Activated naive CD8-positive, alpha-beta T cell treated with anti-CD3 and anti-CD28 coated beads for 36 hours (primary cell): ENCODE measurements at places on chromosomes 7 and 10. TPM values are rescaled to one million over a fixed set of nuclear protein-coding genes. Genes with fewer than 3 reads are reported as not detected.

APBB1IP gene
- 68.0 TPM for total RNA-seq

GSAP gene
- 1.7 TPM for total RNA-seq

GHRHR gene
- total RNA-seq, result not detected

CADPS2 gene
- not detected for total RNA-seq

AKR1B15 gene
- total RNA-seq, result not detected

MOGAT3 gene
- total RNA-seq, result not detected

TPST1 gene
- total RNA-seq, result 3.0 TPM

- no peak overlapping the region for H3K4me3 ChIP-seq
- H3K27ac ChIP-seq, result no peak overlapping the region
- H3K4me1 ChIP-seq, result no peaks in the 10 kb centered on the region
- H3K36me3 ChIP-seq, result no peaks in the 10 kb centered on the region
- no peak for DNase-seq
Observed at GRCh38 chr7:143978585-143978984, 21.5 kb upstream of the OR6B1 start.

DNA sequence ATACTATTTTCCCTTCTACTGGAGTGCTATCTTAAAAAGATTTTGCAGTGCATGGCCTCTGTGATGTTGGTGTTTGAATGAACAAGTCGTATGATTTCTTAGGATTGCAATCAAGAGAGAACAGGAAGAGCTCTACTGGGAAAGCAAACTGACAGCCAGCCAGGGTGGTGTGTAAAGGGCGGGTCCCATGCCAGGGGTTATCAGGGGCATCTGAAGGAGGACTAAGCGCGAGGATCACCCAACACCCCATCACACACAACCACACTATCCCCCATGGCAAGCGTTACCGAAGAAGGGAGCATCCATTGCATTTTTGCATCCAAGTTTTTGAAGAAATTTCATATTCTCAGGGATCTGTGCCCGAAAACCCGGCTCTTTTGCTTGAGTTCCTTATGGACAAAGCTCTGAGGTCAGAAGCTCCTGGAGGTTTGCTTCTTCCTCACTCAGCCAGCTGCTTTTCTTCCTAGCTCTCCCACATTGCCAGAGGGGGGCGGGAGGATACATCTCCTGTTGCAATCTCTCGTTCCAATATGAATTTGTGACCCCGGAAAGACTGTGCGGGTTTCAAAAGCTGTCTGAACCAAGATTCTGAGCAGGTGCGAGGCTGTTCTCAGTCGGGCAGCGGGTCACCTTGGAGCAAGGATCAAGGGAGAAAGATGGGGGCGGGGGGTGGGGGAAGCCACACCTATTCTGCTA, 5.2 kb downstream of the NEUROD6 start:
- no peaks in the 10 kb centered on the region for H3K4me1 ChIP-seq
- H3K4me3 ChIP-seq, result no peak overlapping the region
- no peak overlapping the region for H3K27ac ChIP-seq
- peaks cover 35% of the 10 kb centered on the region for H3K27me3 ChIP-seq
- DNase-seq, result no peak
- no peaks in the 10 kb centered on the region for H3K36me3 ChIP-seq

DNA sequence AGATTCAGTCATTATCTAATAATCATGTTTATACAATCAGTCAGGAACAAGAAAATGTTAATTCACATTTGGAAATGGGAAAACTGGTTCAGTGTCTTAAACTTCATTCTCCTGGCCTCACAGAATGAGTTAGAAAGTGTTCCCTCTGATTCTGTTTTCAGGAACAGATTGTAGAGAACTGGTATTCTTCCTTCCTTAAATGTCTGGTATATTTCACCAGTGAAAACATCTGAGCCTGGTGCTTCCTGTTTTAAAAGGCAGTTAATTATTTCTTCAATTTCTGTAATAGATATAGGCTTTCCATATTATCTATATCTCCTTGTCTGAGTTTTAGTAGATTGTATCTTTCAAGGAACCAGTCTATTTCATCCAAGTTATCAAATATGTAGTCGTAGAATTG, 97.1 kb upstream of the TMEM168 start:
- H3K27me3 ChIP-seq, result no peaks in the 10 kb centered on the region
- H3K4me3 ChIP-seq, result no peak overlapping the region
- DNase-seq, result no peak
- peaks cover 9% of the 10 kb centered on the region for H3K4me1 ChIP-seq
- H3K36me3 ChIP-seq, result peaks cover 25% of the 10 kb centered on the region
- H3K27ac ChIP-seq, result no peak overlapping the region

DNA sequence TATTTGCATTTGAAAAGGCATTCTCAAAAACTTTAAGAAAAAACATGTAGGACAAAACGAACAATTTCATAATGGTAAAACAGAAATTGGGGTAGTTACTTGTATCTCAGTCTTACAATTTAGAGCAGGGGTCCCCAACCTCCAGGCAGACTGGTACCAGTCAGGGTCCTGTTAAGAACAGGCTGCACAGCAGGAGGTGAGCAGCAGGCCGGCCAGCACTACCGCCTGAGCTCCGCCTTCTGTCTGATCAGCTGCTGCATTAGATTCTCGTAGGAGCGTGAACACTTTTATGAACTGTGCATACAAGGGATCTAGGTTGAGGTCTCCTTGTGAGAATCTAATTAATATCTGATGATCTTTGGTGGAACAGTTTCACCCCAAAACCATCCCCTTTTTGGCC, 77.3 kb downstream of the SEMA3A start:
- peaks cover 4% of the 10 kb centered on the region for H3K4me1 ChIP-seq
- no peaks in the 10 kb centered on the region for H3K27me3 ChIP-seq
- no peaks in the 10 kb centered on the region for H3K36me3 ChIP-seq
- no peak overlapping the region for H3K27ac ChIP-seq
- DNase-seq, result no peak

DNA sequence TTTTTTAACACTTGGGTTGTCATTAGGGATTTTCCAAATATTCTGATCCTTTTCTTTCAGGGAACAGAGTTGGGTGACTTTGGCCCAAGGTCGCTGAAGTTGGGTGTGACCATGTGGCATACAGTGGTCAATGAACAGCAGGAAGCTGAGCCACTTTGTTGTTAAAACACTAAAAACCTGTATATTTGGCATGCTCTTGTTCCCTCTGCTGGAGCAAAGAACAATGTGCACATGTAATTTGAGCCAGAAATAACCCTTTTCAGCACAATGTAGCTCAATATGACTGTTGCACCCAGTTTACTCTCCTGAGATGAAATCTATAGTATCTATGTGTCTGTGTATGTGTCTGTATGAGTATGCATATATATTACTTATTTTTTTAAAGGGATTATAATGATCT, 74.9 kb downstream of the ADCYAP1R1 start:
- H3K27ac ChIP-seq, result no peak overlapping the region
- no peak overlapping the region for H3K4me3 ChIP-seq
- no peaks in the 10 kb centered on the region for H3K36me3 ChIP-seq
- peaks cover 11% of the 10 kb centered on the region for H3K27me3 ChIP-seq

DNA sequence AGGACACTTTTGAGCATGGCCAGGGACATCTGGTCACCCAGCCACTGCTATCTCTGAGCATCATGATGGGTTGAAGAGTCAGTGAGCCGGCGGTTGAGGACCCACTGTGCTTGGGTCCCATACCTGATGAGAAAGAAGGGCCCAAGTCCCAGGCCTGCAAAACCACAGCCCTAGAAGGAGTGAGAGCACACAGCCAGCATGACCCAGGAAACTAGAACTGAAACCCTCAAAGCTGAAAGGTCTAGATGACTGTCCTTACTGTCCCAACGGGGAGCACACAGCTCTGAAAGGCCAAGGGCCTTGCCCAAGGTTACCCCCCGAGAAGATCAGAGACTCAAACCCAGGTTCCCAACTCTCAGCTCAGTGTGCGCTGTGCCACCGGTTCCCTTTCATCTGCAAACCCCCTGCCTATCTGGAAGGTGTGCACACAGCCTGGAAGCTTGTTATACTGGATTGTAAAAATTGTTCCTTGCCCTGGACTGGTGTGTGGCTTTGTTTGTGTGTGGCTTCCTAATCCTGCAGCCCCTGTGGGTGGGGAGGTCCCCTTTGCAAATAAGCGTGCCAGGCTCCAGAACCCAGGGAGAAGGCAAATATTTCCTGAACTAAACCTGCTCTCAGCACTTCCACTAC, 22.6 kb upstream of the PSAP start:
- no peak overlapping the region for H3K27ac ChIP-seq
- no peak for DNase-seq
- peaks cover 10% of the 10 kb centered on the region for H3K4me1 ChIP-seq
- H3K27me3 ChIP-seq, result no peaks in the 10 kb centered on the region
- H3K36me3 ChIP-seq, result no peaks in the 10 kb centered on the region

- H3K27ac ChIP-seq, result no peak overlapping the region
- no peak overlapping the region for H3K4me3 ChIP-seq
- DNase-seq, result no peak
- H3K4me1 ChIP-seq, result no peaks in the 10 kb centered on the region
- no peaks in the 10 kb centered on the region for H3K36me3 ChIP-seq
- H3K27me3 ChIP-seq, result no peaks in the 10 kb centered on the region
Observed at GRCh38 chr10:78727728-78728127, 341.0 kb upstream of the ZMIZ1 start.

DNA sequence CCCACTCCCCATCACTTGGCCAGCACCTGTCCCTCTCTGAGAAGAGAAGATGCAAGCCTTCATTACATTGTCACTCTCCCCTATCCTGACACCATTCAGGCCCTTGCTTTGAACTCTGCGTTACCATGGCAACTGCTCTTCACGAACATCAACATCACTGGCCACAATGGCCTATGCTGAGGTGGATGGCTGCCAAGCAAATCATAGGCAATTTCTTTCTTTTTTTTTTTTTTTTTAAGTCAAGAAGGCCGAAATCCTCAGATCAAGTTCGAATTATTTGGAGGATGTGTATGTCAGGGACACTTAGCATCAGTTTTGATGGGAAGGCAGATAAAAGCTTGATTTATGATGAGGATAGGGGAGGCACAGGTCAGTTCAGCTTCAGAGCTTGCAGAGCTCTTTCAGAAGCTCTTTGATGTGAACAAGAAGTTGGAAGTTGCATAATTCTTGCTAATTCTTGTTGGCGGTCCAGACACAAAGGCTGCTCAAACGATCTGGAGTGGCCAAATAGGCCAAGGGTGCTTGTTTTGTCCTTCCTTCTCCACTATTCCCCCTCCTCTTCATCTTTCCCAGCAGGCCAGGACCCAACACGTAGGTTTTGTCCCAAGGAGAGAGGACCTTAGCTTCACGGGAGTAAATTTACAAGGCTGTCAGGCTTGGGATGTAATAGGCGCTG, 179.9 kb upstream of the NPVF start:
- no peak overlapping the region for H3K27ac ChIP-seq
- DNase-seq, result no peak

- H3K27ac ChIP-seq, result no peak overlapping the region
- peaks cover 8% of the 10 kb centered on the region for H3K4me1 ChIP-seq
- no peak overlapping the region for H3K4me3 ChIP-seq
- no peak for DNase-seq
- peaks cover 38% of the 10 kb centered on the region for H3K36me3 ChIP-seq
- no peaks in the 10 kb centered on the region for H3K27me3 ChIP-seq
Observed at GRCh38 chr7:158695056-158695455, 9.5 kb downstream of the NCAPG2 start.

DNA sequence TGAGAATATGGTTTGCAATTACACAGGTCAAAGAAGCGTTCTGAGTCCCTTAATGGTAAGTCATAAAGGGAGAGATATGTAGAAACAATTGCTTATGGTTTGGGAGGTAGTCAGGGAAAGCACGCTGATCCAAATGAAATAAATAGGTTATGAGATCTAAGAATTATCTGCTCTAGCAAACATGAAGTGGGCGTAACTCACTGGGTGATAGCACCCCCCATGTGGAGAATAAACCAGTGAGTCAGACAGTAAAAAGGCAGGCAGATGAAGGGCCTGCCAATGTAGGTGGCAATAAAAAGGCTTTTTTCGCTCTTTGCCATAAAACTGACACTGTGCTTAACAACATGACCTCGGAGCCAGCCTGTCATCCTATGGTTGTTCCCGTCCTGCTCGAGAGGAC, 306.9 kb downstream of the GLRX3 start:
- H3K27me3 ChIP-seq, result peaks cover 8% of the 10 kb centered on the region
- no peak for DNase-seq
- H3K36me3 ChIP-seq, result no peaks in the 10 kb centered on the region
- H3K27ac ChIP-seq, result no peak overlapping the region
- no peak overlapping the region for H3K4me3 ChIP-seq
- H3K4me1 ChIP-seq, result no peaks in the 10 kb centered on the region
